ENCODE measurements at places on chromosomes 2 and 18.

GRCh38 chr18:9210966-9211365, 74.4 kb downstream of the ANKRD12 start:
- DNase-seq = no peak

GRCh38 chr18:31102025-31102684, at the start of gene DSC2:
DSC2 (minus strand) TSS chr18:31102421; CDS start chr18:31101971, 450 bp downstream.
- no peak for DNase-seq

DNA sequence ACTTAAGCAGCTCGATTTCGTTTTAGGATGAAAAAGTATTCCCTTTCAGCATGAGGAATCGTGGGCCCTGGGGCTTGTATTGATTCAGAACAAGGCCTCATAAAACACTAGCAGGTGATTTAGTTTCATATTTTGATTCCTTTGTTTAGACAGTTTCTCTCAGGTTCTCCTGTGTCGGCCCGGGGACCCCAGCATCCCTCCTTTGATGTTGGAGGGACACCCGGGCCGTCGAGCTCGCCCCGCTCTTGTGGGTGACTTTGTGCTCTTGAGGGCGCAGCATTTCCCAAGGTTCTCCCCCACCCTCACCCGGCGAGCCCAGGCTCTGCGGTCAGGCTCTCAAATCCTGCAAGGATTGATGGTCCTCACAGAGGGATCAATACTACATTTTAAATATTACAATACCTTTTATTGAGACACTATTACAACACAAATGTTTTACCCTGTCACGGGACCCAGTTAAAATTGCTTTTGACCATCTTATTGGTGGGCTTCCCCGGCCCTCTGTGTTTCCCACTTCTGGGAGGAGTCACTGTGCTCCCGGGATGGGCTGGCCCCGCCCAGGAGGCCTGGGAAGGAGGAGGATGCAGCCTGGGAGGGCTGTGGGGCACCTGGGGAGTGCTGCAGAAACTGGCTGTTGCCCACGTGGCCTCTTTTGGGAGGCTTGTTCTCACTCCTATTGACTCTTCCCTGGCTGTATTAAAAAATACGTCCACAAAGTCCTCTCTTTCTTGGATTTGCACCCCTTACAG, 222.6 kb downstream of the INSIG2 start:
- no peak for DNase-seq

GRCh38 chr2:33240178-33240577, 236.3 kb upstream of the RASGRP3 start:
- no peak for DNase-seq

DNA sequence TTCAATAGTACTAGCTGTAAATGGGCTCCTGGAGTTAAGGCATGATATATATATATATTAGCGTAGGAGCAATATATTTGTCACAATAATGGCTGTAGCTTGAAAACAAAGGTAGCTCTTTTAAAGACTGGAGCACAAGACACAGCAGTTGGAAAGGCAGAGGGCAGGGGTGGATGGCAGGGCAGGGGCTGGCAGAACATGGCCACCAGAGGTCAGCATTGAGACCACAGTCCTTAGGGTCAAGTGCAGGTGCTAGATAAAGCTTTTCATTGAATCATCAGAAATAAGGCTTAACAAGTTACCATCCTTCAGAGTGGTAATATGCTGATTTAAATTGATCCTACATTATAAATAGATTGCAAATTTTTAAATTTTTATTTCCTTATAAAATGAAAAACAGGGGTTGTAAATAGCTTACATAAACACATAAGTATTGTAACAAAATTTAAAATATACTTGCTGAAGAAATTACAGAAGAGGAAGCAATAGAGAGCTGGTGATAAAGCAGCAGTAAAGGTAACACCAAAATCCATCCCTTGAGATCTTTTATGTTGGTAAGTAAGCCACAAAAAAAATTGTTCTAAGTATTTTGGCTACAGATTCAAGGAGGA, 161.2 kb upstream of the PIEZO2 start:
- no peak for DNase-seq

- no peak for DNase-seq
Observed at GRCh38 chr2:161139098-161139987, 20.9 kb upstream of the TANK start.

GRCh38 chr18:44885507-44885906, 204.8 kb downstream of the SETBP1 start:
- DNase-seq = no peak

DNA sequence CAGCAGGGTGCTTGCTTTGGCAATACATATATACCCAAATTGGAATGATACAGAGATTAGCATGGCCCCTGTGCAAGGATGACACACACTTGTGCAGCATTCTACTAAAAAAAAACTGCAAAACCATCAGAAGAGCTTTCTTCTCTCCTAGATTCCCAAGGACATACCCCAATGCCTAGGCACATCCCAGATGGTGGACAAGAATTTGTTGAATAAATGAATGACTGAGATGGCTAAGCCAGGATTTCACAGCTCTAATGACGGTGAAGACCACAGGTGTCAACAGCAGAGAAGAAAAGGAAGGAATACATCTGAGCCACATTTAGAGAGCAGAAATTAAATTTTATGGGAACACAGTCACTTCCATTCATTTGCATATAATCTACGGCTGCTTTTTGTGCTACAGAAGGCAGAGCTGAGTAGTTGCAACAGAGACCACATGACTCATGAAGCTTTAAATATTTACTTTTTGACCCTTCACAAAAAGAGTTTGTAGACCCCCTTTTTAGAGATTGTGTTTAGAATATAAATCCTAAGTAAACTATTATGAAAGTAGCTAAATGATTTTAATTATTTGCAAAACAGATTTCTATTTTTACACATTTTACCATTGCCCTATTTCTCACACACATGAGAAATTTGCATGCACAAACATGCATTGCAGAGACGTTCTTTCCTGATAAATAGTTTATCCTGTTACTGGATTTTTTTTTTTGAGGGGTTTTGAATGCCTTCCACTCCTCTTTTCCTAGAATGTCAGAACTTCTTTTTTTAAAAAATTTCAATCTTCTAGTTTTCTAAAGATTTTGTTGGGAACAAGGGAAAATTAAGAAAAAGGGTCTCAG, 119.0 kb downstream of the PMAIP1 start:
- no peak for DNase-seq

DNA sequence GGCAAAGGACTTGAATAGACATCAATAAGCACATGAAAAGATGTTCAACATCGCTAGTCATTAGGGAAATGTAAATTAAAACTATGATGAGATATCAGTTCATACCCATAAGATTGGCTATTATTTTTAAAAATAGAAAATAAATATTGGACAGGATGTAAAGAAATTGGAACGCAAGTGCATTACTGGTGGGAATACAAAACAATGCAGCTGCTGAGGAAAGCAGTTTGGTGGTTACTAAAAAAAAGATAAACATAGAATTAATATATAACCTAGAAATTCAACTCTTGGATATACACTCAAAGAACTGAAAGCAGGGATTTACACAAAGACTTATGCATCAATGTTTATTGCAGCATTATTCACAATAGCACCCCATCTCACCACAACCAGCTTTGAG, 174.5 kb upstream of the NDUFV2 start:
- no peak for DNase-seq

All from stimulated activated CD8-positive, alpha-beta memory T cell treated with anti-CD3 and anti-CD28 coated beads, Interleukin-7, amount 100 ng/mL, for 1 hour (primary cell).